Activated CD4-positive, CD25-positive, alpha-beta regulatory T cell treated with anti-CD3 and anti-CD28 coated beads, Interleukin-2, amount 50 U/mL, for 72 hours (primary cell): ENCODE measurements at places on chromosomes 5 and 9.

GRCh38 chr9:34709196-34709978 lies 549 bp downstream of the CCL21 start:
- DNase-seq = no peak

DNA sequence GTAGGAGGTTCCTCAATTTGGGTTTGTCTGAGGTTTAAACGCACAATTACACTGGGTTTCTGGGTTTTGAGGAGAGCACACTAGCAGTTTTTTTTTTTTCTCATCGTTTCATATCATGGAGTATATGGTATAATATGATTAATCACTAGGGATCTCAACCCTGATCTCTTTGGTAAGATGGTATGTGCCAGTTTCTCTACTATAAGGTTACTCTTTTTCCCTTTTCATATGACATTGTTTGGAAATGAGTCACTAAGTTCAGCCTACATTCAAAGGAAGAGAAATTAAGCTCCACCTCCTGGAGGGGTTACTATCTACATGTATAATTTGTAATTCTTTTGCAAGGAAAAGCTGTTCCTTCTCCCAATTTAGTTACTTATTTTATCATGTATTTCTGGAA lies 35.2 kb downstream of the MTRR start:
- no peak for DNase-seq

DNA sequence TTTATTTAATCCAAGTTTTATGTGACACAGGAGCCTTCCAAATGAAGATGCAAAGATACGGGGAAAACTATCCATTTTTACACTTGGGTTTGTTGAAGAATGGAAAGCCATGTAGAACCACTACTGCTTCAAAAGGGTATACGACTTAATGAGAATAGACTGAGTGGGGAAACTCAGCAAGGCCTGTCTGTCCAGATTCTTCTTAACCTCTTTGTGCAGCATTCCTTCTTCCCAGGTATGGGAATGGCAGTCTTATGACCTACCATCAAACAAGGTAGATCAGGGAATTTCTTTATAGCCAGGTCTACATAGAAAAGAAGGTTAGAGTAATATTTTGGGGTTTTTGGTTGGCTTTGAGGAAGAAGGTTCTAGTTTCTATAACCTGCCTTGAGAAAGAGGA lies 23.4 kb downstream of the APTX start:
- no peak for DNase-seq

DNA sequence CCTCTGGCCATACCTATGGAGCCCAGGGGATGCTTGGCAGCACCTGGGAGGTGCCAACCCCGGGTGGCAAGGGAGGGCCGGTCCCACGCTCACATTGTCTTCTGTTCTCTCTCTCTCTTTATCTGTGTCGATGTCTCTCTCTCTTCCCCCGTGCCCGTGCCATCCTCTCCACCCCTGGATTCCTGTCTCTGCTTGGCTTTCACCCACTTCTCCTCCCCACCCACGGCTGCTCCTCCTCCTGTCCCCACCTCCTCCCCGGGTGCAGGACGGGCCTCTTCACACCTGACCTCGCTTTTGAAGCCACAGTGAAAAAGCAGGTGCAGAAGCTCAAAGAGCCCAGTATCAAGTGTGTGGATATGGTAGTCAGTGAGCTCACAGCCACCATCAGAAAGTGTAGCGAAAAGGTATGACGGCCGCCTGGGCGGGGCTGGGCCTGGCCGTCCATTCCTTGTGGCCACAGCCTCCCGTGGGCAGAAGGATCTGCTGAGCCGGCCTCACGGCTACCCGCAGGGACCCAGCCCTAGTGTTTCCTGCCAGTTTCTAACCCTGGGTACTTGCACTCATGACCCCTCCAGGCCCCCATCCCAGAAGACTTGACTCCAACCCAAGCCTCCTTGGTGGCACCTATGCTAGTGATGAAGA lies 22.7 kb downstream of the DNM1 start:
- no peak for DNase-seq

- no peak for DNase-seq
Observed at GRCh38 chr5:150107909-150108447, 21.6 kb upstream of the CSF1R start.

GRCh38 chr5:11043881-11044280 lies 282.8 kb upstream of the DAP start:
- no peak for DNase-seq

GRCh38 chr5:115932991-115933390 lies 29.3 kb upstream of the LVRN start:
- DNase-seq = no peak

- DNase-seq = no peak
Observed at GRCh38 chr5:178490935-178491652, 99.1 kb downstream of the COL23A1 start.

DNA sequence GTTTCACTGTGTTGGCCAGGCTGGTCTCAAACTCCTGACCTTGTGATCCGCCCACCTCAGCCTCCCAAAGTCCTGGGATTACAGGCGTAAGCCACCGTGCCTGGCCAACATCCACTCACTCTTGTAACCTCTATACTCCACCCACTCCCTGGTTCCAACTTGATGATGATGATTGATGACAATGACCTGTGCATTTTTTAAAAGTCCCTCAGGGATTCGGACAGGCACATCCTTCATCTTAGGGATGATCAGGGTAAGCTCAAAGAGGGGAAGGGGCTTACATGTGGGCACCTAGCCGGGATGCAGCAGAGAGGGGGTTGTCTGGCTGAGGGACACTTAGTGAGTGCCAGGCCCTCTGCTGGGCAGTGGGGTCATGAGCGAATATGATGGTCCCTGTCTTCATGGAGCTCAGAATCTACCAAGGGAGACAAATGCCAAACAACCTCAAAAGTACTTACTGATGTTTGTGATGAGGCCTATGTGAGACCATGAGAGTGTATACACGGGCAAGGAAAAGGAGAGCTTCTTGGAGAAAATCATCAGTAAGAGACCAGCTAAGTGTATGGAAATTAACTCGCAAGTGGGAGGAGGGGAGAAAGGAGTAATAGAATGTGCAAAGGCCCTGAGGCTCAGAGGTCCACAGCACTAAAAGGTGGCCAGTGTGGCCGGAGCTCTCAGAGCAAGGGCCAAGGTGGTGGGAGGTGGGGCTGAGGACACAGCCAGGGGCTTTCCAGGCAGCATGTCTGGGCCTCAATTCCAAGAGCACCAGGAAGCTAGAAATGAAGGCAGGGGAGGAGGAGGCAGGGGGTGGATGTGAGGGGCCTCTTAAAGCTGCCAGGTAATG lies 27.4 kb downstream of the LHX2 start:
- DNase-seq = no peak

- no peak for DNase-seq
Observed at GRCh38 chr5:103216137-103216536, 42.4 kb upstream of the MACIR start.

GRCh38 chr5:146779211-146779869 lies 99.2 kb downstream of the PPP2R2B start:
- no peak for DNase-seq

DNA sequence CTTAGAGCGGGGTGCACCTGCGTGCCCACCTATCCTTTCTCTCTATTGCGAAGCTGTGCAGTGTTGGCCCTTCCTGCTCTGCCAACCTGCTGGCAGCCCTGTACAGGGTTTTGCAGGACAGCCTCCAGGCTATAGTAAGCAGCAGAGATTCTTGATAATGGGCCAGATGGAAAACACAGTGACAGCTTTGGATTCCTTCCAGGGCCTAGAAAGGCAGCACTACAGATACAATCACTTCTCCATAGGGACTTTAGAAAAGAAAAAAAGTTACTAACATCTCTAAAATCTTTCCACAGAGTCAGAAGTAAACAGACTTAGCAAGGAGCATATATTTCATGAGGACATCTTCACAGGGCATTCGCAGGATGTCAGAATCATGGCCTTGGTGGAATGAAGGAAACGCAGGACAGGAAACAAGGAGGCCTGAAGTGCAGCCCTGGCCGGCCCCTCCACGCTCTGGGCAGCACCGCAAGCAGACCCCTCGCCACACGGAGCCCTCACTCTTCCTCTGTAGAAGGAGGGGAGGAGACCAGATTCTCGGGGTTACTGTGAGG lies 172.1 kb upstream of the GAS1 start:
- no peak for DNase-seq

DNA sequence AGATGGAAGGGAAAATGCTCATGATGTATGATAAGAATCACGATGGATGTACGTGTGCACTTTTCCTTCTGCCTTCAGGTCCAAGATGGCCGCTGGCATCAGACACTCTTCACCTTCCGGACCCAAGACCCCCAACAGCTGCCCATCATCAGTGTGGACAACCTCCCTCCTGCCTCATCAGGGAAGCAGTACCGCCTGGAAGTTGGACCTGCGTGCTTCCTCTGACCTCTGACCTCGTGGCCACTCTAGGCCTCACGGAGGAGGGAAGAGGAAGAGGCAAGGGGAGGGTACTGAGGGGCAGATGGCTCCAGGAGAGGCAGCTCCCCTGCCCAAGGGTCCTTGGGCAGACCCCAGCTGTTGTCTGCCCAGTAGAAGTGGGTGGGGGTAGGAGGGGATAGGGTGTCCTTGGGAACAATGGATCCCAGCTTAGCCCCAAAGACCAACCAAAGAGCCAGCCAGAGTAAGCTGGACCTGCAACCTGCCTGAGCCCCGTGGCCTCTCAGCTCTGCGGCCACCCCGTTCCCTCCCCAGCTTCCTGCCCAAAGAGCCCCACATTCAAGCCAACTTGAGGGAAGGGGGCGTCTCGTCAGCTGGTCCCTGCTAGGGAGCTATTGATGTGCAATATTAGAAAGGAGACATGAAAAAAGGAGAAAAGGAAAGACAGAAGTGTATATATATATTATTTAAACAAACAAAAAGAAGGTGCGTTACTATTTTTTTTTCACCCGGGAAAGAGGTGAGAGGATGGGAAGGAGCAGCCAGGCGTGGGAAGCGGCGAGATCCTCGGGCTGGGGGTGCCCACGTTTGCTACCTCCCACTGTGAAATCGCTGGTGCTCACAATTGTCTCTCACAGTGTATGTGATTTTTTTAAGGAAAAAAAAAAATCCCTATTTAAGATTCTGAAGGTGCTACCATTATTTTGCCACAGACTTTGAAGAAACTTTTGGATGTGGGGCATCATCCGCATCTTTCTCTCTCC lies 12.1 kb upstream of the ORM1 start:
- DNase-seq = no peak
